ENCODE measurements at places on chromosomes 5 and 9.

- DNase-seq: no peak
Observed at GRCh38 chr9:115694014-115694413, 459.6 kb upstream of the PAPPA start.

DNA sequence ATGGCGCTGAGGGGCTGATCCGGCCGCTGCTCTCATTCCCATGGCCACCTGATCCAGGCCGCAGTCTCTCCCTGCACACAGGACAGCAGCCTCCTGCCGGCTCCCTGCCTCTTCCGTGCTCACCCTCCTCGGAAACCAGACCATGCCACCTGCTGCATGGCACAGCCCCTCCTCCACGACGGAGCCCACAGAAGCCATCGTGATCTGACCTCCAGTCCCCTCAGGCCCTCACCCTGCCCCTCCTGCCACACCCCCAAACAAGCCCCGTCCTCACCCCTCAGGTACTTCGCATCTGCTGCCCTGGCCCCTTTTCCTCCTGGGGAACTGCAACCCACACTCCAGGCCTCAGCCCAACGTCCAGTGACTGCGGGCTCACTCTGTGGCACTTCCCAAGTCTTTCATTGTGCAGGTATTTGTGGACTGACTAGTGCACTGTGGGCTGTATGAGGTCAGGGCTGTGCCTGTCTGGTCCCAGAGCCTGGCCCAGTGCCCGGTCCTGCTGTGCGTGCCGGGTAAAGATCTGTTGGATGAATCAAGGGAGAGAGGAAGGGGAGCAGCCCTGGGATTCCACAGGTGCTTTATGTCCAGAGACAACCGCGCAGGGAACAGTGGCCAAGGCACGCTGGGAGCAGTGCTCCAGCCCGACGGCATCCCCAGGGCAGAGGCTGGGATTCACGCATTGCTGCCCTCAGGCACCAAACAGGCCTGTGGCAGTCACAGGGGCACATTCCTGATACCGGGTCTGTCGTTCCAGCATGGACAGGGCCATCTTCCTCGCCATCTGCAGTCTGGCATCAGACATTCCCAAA is 86.1 kb downstream of the ADAMTS2 start:
- DNase-seq: no peak

GRCh38 chr5:76527685-76528161 is 95.5 kb downstream of the F2RL2 start:
- no peak for DNase-seq

GRCh38 chr5:76427206-76428140 is 24.4 kb downstream of the IQGAP2 start:
- no peak for DNase-seq

DNA sequence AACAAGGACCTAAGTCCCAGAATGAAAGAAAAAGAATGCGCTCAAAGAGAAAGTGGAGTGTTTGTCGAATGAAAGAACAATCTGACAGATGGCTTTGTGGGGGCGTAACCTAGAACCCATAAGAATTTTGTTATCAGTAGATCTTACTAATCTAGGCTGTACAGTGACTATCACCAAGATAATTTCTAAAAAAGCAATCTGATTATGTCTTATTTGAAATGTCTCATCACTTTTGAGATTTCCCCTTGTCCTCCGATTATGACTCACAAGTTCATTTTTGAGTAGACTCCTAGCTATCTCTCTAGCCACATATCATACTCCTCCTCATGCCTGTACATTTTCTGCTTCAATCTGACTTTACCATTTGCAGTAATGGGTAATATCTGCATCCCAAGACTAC is 135.6 kb upstream of the SMARCA2 start:
- no peak for DNase-seq

- no peak for DNase-seq
Observed at GRCh38 chr5:8865686-8866374, 680.0 kb downstream of the SEMA5A start.

GRCh38 chr9:89680547-89681467 is 76.0 kb downstream of the GADD45G start:
- no peak for DNase-seq

GRCh38 chr9:136056546-136057235 is 38.4 kb downstream of the NACC2 start:
- DNase-seq: no peak

DNA sequence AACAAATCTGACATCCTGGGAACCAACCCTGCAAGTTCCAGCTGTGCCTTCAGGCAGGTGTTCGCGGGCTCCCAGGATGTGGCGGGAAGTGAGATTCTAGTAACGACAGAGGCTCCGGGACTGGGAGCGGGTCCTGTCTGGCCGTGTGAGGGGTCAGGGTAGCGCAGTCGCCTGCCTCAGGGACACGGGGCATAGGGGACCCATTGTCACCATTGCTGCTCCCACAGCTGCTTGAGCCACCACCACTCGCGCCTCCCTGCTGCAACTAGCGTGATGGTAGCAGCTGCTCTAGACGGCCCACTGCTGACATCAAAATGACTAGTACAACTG is 468.5 kb downstream of the CDH9 start:
- DNase-seq: no peak

DNA sequence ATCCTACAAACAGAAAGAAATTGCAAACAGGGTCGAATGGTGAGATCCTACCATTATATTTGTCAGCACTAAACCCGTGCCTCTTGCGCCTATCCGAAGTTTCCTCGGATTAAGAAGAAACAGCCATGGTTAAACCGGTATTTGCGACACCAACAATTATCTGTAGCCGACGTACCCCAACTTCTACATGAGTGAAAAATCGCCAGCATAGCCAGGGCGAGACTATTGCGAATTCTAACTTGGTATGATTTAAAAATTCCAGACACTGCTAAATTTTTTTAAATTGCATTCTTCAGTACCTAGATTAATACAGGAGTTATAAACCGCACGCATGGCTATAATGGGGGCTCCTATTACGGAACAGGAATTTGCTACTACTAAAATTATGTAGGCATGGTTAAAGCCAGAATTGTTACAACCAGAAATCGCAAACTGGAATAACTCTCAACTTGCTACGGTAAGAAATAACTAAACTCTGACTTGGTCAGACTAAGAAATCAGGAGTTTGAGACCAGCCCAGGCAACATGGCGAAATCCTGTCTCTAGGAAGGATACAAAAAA is 25.3 kb upstream of the ANXA2R start:
- no peak for DNase-seq

DNA sequence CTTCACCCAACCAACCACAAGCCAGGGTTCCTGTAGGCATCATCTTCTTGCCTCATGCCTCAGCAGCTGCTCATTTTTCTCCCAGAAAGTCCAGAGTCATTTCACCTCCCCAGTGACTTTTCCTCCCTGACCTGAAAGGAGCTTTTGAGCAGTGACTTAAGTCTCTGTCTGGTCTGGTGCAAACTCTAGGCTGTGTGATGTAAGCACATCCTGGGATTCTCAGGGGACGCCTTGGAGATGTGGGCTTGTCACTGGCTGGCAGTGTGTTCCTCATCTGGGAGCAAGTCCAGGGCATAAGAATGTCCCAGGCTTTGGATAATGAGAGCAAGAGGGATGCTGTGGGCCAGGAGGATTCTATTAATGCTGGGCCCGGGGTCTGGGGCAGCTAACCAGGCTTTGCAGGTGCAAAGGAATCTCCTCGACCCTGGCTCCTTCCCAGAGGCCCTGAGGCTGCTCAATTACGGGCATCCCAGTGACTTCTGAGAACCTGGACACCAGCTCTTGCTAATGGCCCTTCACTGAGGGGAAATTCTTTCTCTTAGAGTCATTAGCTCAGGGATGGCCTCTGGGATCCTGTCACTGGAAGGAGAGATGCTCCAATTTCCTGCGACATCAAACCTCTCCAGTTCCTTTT is 211.0 kb upstream of the PANK3 start:
- no peak for DNase-seq

DNA sequence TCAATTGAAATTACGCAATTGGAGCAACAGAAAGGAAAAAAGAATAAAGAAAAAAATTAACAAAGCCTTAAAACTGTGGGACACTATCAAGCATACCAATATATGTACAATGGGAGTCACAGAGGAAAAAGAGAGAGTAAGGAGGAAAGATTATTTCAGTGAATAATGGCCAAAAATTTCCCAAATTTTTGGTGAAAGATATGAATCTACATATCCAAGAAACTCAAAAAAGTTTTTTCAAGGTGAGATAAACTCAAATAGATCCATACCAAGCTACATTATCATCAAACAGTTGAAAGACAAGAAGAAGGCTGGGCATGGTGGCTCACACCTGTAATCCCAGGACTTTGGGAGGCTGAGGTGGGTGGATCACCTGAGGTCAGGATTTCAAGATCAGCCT is 8.8 kb upstream of the BRD3 start:
- DNase-seq: no peak

- DNase-seq: no peak
Observed at GRCh38 chr5:110865400-110866094, 126.7 kb downstream of the SLC25A46 start.

DNA sequence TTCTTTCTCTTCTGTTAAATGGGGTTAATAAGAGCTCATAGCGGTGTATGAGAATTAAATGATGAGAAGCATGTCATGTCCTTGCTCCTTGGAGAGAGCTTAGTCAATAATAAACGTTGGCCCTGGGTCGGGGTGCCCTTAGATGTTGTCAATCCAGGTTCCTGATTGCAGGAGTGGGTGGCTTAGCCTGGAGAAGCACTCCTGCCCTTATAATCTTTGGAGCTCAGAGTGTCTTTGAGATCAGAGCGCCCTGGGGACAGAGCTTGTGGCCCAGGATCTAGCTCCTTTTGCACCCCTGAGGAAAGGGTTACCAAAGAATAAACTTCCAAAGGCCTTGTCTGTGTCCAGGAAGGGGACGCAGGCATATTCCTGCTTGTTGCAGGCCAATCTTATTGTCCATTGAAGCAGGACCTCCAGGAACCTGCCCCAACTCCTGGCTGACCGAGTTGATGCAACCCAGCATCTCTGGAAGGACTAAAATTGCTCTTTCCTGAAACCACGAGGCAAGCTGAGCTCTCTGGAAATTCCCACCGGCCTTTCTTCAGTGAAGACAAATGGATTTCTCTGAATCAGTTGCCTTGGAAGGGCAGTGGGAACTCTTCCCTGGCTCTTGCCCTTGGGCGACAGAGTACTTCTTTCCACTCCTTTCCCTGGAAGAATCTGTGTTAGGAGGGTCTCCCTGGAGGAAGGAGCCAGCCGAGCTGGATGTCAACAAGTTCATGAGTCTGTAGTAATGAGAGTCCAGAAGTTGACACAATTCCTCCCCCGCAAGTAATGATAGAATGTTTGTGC is 6.4 kb upstream of the AMBP start:
- DNase-seq: no peak

DNA sequence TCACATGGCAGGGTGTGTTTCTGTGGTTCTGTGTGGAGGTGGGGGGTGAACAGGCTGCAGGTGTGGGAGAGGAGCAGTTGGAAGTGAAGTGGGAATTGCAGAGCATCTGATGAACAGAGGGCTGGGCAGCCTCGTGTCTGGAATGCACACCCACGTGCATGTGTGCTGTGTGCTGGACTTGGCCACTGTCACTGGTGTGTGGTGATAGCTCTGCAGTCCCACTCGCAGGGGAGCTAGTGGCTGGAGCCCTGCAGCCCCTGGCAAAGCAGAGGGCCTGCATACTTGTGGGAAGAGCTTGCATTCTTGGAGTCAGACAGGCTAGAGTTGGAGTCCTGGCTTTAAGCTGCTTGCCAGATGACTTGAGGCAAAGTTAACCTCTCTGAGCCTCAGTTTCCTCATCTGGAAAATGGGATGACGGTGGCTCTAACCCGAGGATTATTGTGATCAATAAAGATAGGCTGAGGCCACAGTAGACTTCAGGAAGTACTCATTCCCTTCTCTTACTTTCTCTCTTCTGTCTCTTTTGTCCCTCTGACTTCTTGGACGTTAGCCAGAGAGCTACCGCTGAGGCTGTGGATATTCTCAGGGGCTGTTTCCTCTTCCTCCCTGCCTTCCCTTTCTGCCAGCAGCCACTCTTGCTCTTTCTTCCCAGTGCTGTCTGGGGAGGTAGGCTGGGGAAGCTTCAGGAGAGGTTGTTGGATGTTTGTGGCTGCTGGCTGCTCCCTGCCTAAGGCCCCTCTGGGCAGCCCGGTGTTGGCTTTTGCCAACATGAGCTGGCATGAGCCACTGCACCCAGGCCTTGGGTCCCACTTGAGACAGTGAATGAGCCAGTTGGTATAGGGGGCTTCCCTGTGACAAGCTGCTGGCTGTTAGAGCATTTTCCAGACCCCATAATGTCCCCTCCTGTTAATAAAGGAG is 18.3 kb downstream of the PSAT1 start:
- DNase-seq: no peak

DNA sequence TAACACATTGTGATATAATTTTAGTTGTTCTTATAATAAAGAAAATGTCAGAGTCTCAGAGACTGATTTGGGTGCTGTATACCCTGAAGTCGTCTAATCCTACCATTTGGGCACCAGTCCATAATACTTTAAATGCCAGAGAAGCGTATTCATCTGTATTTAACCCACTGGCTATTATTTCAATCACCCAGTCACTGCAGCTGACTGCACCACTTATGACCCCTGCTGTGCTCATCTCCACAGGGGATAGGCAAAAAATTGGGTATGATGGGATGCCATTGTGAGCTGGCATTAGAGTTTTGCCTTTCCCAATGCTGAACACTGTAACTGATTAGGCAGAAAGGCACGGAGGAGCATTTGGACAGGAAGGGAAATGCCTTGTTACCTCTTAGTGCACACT is 599.7 kb downstream of the CAAP1 start:
- DNase-seq: no peak

GRCh38 chr9:2610985-2611384 is 10.6 kb upstream of the VLDLR start:
- no peak for DNase-seq

DNA sequence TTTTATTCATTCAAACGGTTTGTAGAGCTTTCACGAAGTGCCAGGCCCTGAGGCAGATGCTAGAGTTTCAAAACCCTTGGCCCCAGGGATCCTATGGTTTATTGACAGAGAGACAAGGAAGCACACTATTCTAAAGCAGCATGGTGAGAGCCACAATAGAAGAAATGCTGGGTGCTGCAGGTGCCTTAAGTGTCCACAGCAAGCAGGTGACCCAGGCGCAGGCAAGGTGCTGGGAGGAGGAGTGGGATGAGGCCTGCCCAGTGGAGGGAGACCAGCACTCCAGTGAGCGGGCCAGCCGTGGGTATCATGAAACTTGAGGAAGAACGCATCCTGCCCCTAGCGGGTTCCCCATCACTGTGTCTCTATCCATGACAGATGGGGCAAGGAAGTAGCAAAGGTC is 71.0 kb downstream of the OSMR start:
- DNase-seq: no peak

- no peak for DNase-seq
Observed at GRCh38 chr5:141872496-141873356, 5.5 kb downstream of the PCDH1 start.

Data from stimulated activated CD4-positive, alpha-beta T cell treated with anti-CD3 and anti-CD28 coated beads, Interleukin-4, amount 100 ng/mL, for 48 hours (primary cell).